ENCODE measurements at places on chromosomes 4 and X.

- DNase-seq = no peak
Measured at GRCh38 chrX:129997086-129997485, 14.7 kb downstream of the BCORL1 start.

DNA sequence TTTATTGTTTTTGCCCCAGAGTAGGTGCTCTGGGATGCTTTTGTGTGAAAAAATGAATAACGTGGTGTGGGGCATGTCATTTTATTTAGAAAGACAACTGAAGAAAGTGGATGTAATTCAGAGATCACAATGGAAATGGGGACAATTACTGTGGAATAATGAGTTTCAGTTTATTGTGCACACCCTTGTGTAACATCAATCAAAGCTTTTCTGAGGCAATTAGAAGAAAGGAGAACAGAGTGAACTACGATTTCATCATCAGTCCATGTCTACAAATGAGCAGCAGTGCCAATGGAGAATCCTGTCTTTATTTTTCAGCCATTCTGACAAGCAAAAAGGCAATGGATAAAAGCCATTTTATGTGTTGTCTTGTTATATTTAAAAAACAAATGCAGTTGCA is 339.2 kb downstream of the TMA16 start:
- no peak for DNase-seq

GRCh38 chr4:100312615-100313350 is 122.5 kb upstream of the DDIT4L start:
- no peak for DNase-seq

DNA sequence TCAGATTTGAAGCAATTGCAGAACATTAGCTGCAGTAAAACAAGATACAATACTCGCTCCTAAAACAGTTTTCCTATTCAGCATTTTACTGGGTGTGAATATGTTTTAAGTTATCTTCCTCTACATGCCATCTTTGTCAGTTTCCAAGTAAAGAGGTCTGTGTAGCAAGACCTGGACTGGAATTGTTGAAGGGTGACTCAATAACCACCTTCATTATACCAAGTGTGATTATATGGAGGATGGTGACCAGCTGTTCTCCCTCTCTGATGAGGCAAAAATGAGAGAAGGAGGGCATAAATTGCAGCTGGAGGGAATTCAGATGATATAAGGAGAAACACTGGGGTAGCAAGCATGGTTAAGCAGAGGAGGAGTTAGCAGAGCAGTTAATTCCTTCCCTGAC is 922.1 kb upstream of the SLIT2 start:
- DNase-seq = no peak

DNA sequence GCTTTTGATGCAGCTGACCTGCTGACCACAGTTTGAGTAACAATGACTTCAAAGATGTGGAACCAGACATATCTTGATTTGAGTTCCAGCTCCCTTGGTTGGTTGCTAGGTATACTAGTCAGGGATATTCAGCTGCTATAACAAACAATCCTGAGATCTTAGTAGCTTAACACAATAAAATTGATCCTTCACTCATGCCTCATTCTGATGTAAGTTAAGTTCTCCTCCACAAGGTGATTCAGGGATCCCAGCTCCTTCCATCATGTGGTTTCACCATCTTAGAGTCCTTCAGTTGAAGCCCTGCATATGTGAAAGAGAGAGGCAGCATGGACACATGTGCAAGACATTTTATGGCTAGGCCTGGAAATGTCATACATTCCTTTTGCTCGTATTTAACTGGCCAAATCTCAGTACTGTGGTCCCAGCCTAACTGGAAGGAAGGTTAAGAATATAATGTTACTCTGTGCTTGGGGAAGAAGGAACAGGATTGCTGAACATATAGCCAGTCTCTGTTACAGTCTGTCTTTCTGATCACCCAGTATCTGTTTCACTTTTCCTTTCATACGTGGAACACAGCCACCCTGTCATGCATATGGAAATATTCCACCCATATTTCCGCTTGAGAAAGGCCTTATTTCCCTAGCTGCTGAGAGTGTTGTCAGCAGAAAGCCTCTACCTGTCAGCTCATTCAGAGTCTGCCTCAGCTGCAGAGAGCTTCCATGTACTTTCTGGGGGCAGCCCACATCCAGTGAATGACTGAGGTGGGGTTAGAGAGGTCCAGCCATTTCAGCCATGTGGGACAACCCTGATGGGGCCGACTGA is 7.1 kb downstream of the SMIM9 start:
- DNase-seq = no peak

DNA sequence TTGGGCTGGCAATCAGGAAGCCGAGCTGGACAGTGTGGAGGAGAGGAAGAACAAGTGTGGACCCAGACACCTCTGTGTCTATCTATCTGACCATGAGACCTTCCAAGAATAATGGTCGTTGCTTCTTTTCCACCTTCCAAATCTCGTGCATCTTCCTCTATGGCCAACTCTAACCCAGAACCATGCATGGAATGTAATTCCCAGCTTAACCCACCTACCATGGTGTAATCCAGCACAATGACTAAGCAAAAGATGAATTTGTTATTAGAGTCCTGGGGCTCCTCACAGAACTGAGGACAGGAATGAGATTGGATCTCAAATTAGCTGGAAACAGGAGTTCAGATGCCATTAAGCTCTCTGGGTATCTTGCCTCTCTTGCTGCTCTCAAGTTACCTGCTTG is 17.4 kb upstream of the TMEM184C start:
- DNase-seq = peak; percentile 12

DNA sequence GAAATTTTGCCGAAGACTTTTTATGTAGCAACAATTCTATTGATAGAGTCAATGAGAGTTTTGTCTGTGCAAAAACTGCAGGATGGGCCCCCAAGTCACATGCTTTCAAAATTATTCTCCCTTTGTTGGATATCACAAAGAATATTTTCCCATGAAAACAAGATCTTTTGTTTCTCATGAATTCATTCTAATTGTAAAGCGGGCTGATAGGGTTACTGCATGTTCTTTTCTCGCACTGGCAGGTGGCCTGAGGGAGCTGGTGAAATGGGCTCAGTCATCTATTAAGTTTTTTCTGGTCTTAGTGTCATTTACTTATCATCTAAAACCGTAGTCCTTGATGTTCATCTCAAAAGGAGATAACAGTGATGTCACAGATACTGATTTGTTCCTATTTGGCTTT is 44.2 kb downstream of the MID1IP1 start:
- no peak for DNase-seq

DNA sequence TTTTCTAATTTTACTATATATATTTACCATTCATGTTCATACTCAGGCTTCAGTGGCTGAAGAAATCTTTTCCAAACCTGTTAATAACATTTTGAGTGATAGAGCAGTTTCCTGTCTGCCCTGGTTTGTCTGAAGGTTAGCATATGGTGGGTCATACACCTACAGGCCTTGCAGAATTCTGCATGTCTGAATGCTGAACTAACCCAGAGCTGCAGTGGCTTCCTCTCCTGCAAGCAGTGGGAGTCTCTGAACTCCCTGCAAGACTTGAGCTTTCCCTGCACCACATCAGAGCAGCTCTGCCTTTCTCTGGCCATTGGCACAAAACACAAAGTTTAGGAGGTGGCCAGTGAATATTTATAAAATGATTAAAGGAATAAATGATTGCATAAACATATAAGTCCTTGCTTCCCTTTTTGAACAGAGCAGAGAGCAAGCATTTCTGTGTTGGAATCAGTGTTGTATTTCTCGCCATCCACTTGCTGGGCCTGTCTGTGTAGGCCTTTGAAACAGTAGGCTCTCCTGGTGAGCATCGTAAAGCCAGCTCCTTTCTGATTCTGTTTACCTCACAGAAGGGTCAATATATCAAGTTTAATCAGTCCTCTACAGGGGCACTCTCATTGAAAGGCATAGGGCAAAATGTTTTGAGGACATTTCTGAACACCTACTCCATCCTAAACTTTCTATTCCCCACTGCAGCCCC is 15.0 kb upstream of the UNC5C start:
- no peak for DNase-seq

DNA sequence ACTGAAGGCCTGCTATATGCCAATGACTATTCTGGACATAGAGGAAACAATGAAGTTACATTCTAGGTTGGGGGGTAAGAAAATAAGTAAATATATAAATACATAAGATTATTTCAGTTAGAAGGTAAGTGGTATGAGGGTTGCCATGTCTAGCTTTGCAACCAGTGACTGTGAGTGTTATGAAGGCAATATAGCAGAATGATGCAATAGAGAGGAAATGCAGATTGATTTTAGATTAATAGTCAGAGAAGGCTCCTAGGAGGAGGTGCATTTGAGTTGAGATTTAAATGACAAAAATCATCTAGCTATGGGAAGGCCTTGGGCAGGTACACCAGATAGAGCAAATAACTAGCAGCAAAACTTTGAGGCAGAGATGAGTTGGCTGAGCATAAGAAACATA is 243.2 kb downstream of the FBXO8 start:
- DNase-seq = no peak

DNA sequence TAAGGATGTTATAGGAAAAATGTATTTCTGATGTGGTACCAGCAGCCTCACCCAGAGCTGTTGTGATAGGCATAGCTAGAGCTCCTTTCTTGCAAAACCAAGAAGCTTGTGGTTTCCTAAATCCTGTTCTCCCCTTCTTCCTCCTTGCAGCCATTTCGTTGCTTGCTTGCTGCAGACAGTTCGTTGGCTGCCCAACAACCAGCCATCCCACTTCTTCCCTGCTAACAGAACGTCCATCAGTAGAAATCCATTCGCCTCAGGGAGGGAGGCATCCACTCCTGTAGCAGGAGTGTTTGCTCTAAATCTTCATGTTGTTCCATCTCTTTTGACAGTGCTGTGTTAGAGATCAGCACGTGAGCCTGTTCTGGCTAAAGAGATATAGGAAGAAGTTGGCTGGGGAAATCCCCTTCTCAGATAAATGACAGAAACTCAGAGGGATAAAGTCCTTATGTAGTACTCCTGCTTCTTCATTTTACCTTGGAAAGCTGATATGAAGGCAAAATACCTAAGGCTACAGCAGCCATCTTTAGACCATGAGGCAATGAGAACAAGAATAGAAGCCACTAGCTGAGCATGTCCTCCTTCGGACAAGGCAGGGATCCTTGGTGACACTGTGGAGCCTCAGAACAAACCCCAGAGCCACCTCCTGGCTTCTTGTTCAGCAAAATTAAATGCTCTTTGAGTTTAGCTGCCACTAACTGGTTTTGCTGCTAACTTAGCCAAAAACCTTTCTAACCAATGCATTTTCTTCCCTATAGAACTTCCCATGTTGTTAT is 68.4 kb upstream of the RELL1 start:
- no peak for DNase-seq

- no peak for DNase-seq
Measured at GRCh38 chr4:36187723-36188333, 56.5 kb downstream of the ARAP2 start.

DNA sequence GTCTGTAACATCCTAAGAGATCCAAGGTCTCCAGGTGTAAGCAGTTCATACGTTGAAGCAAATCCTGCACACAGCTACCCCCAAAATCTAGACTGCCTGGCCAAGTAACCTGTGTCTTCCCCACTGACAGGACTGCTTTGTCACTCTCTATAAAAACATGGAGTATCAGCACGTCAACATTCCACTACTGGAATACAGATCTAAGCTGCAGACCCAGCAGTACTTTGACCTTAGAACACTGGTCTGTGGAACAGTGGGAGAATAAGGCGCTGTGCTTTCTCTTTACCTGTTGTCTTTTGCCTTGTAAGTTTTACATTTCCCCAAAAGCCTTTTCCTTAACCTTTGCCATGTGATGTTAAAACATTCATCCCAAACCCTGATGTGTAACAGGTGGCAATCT is 137.4 kb downstream of the JADE1 start:
- DNase-seq = no peak

- no peak for DNase-seq
Measured at GRCh38 chr4:21709031-21709430, 239.5 kb downstream of the KCNIP4 start.

- DNase-seq = no peak
Measured at GRCh38 chr4:190015538-190016368, 11.3 kb downstream of the FRG2 start.

DNA sequence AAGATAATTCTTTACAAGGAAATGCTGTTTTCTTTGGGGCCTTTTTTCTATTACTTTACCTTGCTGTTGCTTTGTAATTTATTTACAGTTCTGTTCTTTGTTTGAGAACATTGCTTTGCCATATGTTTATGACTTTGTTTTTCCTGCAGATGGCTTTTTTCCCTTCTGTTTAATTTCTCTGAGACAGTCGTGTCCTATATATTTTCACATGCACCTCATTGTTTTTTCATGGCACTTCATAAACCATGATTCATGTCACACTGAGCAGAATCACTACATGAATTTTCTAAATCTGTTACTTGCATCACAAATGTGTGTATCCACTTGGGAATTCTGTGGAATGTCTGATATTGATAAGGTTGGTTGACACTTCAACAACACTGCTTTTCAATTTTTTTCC is 33.0 kb upstream of the PNPLA4 start:
- DNase-seq = no peak

DNA sequence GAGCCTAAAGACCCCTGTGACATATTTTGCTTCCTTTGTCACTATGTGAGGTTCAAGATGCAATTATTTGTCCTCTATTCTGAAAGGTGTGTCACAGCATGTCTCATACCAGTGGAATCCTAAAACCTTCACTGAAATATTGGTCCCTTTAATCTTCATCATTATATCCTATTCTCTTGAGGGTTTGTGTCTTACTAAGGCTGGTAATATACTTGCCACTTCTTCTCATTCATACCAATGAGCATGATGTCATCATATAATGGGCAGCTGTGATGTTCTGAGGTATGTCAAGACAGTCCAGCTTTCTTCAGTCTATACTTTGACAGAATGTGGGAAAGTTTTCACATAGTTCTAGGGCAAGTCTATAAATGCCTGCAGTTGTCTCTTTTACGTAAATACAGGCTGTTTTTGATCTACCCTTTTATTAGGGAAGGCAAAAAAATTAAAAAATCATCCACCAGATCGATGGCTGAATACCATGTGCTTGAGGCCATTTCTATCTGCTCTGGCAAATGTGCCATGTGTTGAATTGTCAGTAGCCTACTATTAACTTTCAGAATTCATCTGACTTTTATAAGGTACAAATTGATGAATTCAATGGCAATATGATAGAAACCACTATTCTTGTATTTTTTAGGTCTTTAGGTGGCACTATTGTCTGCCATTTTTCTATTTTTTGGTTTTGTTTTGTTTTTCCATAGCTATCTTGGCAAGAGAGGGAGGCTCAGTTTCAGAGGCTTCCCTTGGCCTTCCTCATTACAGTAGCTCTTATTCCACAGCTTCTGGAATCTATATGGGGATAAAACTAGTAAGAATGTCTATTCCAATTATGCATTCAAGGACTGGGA is 209.0 kb downstream of the PPARGC1A start:
- DNase-seq = no peak

GRCh38 chr4:87120411-87121162 is 99.8 kb downstream of the KLHL8 start:
- no peak for DNase-seq

GRCh38 chr4:158444621-158445020 is 77.1 kb upstream of the RXFP1 start:
- no peak for DNase-seq

DNA sequence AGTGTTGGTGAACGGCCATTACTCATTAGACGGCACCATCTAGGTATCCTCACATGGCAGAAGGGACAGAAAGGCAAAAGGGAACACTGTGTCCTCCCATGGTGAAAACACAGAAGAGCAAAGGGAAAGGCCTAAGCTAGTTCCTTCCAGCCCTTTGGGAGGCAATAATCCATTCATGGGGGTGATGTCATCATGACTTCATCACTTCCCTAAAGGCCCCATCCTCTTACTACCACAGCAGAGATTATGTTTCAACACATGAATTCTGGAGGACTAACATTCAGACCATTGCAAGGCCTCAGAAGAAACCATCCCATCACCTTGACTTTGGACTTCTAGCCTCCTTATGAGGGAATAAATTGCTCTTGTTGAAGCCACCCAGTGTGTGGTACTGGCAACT is 238.2 kb downstream of the MGST2 start:
- no peak for DNase-seq

- DNase-seq = no peak
Measured at GRCh38 chrX:41600291-41600690, 88.5 kb upstream of the GPR34 start.
